ENCODE measurements at places on chromosomes 7 and 10. TPM values are rescaled to one million over a fixed set of nuclear protein-coding genes. Genes with fewer than 3 reads are reported as not detected.
A peak's percentile ranks its signal among the peaks of the same experiment; 100 is the strongest.

GRCh38 chr10:71266147-71266917, 52.7 kb upstream of the SLC29A3 start:
- no peak for DNase-seq

DNA sequence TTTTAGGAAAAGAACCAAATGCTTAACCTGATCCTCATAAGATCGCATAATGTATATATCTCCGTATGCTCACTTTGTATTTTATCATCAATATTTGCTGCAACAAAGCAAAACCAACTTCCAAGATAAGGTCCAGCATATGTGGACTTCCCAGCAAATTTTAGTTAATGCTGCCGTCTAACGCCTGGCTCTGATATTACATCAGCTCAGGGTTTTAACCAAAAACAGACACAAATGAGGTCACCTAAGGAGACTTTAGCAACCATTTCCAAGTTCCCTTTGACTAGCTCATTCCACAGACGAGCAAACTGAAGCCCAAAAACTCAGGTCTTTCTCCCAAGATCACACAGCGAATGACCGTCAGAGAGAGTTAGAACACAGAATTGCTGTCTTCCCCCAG, 59.4 kb upstream of the UCN3 start:
- DNase-seq, result no peak

DNA sequence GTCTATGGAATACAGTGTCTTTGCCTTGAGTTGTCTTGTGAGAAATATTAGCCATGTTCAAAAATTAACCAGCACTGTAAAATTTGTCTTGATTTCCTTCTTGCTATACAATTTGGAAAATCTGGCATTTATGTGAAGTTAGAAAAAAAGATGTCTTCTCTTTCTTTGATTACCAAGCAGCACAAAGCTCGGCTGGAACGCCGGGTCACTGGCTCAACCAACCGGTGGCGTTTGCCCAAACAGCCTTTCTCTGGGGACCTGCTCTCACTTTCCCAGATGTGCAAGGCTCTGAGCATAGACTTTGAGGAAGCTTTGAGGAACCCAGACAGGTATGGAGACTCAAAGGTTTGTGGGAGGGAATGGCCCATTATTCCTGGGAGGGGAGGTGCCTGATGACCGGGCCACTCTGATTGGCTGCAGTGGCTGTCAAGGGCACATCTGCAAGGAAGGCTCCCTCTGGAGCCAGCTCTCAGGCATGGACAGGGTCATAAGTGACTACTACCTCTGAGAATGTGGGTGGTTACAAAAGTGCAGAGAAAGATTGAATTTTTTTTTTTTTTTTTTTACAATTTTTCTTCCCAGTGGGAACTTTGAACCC, 5.6 kb downstream of the BTBD16 start:
- no peak for DNase-seq

DNA sequence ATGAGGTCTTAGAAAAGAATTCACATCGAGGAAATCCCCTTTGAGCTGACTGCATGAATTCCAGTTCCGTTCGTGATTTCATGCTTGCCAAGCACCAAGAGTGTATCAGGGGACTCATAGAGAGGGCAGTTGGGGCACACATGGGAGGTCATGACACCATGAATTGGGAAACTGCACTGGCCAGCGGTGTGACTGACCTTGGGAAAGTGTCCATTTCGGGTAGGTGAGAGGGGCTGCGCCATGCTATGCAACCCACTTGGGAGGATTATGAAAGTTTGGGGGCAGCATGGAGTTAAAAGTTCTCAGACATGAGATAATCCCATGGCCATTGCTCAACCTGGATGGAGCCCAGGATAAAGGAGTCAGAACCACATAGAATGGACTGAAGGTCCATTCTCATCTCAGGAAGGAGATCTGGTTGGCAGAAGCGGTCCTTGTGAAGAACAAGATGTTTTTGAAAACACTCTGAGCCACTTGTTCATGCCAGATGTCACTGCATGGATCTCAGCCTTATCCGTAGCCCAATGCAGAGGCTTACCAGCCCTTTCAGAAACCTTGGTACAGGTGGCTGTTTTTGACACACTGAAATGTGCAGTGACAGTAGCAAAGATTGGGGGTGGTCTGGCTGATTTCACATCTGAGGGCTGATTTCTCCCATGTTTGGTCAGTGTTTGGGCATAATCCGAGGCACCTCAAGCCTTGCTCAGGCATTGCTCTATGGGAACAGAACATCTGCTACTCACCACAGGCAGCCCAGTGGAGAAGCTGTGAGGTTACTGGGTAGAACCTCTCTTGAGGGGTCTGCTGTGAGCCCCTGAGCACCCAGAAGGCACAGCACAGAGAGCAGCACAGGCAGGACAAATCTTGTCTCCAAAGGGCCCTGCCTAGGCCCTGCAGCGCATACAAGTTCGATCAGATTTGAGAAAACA, 252.3 kb downstream of the CXCL12 start:
- no peak for DNase-seq

GRCh38 chr10:133370030-133370786, 2.9 kb downstream of the ECHS1 start:
- DNase-seq, result no peak

DNA sequence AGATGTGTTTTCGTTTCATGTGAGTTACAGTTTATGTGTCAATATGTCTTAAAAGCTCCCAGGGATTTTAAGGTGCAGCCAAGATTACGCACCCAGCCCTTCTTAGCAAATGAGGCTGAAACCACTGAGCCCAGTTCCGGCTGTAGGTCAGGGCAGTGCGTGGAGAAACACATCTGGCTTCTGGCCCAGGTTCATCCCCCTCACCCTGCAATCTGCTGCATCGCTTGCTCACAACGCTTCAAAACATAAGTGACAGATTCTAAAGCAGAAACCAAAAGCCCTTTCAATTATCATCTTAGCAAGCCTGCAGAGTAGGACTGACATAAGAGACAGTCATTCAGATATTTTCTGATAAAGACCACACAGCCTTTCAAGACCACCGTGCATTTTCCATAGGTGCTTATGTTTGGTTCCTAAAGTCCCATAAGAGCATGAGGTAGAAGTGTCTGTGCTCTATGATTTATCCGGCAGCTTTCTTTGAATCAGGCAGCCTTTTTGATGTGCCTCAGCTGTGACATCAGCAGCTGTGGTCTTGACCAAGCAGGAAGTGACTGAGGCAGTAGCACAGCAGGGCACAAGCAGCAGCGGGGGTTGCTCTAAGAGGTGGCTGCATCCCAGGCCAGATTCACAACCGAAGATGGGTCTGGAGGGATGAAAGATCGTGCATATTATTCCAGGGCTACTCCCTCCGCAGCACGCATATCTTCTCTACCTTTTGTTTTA, 72.1 kb upstream of the LYZL2 start:
- DNase-seq, result peak; percentile 2

Gene SPOCK2
- 4.8 TPM for total RNA-seq

Gene SH2D4B
- total RNA-seq, result 0.10 TPM

Gene SAMD9
- total RNA-seq, result 6.0 TPM

GRCh38 chr7:51335057-51335456, 18.4 kb upstream of the COBL start:
- DNase-seq, result no peak

Gene ADRA2A
- total RNA-seq, result 0.05 TPM

- DNase-seq, result no peak
These were observed 8.0 kb upstream of the SP8 start for GRCh38 chr7:20794676-20795075.

GRCh38 chr10:12907656-12908055, 93.9 kb downstream of the CCDC3 start:
- no peak for DNase-seq

GRCh38 chr7:10767771-10768170, 205.9 kb upstream of the PHF14 start:
- no peak for DNase-seq

DNA sequence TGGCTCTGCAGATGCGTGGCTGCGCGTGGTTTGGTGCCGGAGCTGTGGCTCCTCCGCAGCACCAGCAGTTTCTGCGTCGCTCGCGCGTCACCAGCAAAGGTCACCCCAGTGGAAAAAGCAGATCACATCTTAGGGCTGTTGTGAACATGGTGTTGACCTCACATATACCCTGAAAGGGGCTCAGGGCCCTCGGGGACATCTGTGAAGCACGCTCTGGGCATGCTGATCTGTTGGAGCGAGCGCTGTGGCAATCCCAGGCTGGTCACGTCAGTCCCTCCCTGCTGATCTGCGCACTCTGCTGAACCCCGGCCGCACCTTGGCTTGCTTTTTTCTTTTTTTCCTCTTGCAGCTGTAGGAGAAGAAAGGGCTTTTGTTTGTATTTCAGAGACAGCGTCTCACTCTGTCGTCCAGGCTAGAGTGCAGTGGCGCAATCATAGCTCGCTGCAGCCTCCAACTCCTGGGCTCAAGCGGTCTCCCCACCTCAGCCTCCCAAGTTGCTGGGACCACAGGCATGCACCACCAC, 33.3 kb upstream of the AP5Z1 start:
- no peak for DNase-seq

Gene EPO
- not detected for total RNA-seq

- no peak for DNase-seq
These were observed 40.2 kb upstream of the KLF6 start for GRCh38 chr10:3825244-3825643.

DNA sequence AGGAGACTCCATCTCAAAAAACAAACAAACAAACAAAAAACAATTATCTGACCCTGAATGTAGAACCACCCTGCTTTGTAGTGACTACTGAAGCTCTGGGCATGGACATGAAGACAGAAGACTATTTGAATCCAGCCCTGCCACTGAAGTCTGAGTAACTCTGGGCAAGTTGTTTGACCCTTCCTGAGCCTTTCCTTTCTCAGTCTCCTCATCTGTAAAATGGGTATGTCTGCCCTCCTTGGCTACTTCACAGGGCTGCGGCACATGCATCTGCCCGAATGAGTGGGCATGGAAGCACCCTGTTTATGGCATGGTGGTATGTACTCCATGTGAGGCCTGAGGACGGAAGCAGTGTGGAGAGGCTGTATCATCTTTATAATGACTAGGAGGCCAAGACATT, 22.2 kb upstream of the MALSU1 start:
- no peak for DNase-seq

Gene EVX1
- 0.10 TPM for total RNA-seq

Gene SLC13A1
- not detected for total RNA-seq

GRCh38 chr7:50287129-50287528, 17.4 kb upstream of the IKZF1 start:
- no peak for DNase-seq

GRCh38 chr10:25843551-25844170, 90.4 kb upstream of the MYO3A start:
- DNase-seq, result no peak

- DNase-seq, result no peak
These were observed 128.2 kb downstream of the NEURL1 start for GRCh38 chr10:103621783-103622125.

DNA sequence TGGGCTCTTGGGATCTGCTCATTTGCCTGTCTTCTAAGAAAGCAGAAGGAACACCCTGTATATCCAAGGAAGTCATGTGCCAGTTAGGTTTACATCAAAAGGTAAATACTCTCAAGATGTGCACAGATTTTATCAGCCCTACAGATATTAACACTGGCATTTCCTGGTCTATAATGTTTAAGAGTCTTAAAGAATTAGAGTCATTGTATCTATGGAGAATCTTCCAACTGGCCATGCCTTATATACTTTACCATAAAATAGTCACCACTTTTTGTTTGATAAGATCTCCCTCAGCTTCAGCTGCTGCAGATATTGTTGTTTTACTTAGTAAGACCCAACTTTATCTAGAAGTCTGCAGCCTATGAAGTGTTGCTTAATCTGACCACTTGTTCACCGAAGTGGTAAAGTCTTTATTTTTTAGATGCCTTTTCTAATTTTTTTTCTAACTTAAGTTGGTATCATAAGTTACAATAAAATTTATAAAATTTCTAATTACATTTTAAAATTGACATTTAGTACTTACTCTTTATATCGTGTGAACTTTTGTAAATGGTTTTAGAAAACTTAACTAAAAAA, 58.5 kb downstream of the CPED1 start:
- DNase-seq, result no peak

- no peak for DNase-seq
These were observed 114.0 kb downstream of the WDR37 start for GRCh38 chr10:1169981-1170866.

Gene JAKMIP3
- 1.5 TPM for total RNA-seq

GRCh38 chr10:76257816-76258215, 826.4 kb downstream of the LRMDA start:
- no peak for DNase-seq

- DNase-seq, result no peak
These were observed 260.9 kb downstream of the SLC25A13 start for GRCh38 chr7:96061009-96061408.

- DNase-seq, result no peak
These were observed 36.5 kb downstream of the SH3PXD2A start for GRCh38 chr10:103818765-103819374.

GRCh38 chr10:49397036-49397999, 1.4 kb upstream of the DRGX start:
- DNase-seq, result no peak

DNA sequence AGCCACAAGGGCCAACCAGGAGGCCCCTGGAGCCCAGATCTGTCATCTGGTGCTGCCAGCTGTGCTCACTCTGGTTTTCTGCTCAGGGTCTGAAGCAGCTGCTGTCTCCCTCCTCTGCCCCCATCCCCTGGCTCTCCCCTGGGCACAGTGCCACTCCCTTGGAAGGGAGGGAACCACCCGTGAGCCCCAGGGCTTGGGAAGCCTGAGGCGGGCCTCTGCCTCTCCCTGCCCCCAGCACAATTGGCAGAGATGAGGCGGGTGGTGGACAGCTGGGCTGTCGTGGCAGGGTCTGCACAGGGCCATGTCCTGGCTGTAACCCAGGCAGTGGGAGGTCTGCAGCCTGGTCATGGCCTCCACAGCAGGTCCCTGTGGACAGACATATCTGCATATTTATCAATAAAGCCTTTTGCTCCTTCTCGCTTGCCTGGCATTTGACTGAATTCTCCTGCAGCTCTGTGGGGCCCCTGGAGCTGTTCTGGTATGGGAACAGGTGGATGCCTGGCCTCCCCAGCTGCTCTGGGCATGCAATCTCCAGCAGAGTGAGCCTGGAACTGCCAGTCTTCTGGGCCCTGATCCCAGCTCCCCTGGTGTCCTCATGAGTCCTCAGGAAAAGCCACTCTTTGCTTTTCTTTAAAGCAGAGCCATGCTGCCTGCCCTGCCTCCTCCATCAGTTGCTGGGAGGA, 1.6 kb upstream of the ANKRD2 start:
- no peak for DNase-seq

DNA sequence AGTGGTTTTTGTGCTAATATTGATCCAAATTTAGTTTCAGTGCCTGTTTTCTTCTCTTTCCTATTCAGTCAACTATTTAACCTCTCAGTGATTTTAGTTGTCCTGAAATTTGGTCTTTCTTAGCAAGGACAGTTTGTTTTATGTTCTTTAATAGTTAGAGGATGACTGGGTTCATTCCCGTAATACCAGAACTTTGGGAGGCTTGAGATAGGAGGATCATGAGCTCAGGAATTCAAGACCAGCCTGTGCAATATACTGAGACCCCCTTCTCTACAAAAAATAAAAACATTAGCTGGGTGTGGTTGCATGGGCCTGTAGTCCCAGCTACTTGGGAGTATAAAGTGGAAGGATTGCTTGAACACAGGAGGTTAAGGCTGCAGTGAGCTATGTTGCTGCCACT, 148.3 kb downstream of the EXOC4 start:
- DNase-seq, result no peak

Measured in Panc1 (cell line).